Retinal pigment epithelial cell (primary cell): ENCODE measurements at places on chromosomes 2 and 18.

DNA sequence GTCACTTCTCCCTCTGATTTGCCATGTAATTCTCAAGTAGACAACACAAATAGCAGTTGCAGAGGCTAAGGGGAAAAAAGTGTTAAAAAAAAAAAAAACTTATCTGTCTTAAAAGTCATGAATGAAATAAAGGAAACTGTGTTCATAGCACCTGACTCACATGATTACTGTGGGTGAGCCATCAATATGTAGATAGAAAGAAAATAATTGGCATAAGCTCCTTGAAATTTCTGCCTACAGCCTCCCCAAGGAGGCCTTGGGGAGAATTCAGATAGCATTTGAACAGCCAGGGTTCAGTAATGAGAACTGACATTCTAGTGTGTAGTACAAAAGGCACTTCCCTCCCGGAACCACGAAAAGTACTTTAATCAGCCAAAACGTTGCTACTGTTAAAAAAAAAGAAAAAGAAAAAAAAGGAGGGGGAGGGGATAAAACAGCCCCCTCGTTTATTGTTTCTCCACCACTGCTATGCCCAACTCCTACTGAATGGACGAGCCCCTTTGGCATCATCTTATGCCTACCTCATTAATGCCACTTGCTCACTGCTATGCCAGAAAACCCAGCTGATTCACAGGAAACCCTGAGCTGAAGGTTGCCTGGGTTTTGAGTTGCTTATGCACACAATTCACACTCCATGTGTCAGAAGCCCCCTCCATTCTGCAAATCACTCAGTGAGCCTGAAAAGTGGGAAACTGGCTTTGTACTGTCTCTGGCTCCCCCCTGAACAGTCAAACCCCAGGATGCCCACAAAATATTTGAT lies 65.5 kb upstream of the KLF7 start:
- no peak for DNase-seq

- DNase-seq, result no peak
Observed at GRCh38 chr2:230225486-230225885, at the start of gene SP140. Gene SP140 (plus strand): TSS chr2:230225736. CDS start chr2:230225845, 109 bp downstream.

- no peak for DNase-seq
Observed at GRCh38 chr2:237923481-237924163, 43.2 kb upstream of the UBE2F start.

- no peak for DNase-seq
Observed at GRCh38 chr2:60280238-60280637, 273.2 kb downstream of the BCL11A start.

DNA sequence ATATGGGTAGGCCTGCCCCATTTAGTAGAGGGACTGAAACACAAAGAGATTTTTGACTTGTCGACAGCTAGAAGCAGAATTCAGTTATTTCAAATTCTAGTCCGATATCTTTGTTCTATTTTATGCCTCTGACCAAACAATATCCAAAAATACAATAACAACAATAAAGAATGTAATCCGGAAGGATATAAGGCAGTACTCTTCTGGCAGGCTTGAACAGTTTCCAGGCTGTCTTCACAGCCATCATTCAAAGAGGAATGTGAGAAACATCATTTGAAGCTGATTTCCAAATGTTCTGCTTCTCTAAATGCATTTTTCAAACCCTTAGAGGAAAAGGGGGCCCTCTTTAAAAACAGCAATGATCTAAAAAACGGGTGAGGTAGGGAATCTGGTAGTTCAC lies 36.7 kb upstream of the SPTBN1 start:
- DNase-seq, result no peak

DNA sequence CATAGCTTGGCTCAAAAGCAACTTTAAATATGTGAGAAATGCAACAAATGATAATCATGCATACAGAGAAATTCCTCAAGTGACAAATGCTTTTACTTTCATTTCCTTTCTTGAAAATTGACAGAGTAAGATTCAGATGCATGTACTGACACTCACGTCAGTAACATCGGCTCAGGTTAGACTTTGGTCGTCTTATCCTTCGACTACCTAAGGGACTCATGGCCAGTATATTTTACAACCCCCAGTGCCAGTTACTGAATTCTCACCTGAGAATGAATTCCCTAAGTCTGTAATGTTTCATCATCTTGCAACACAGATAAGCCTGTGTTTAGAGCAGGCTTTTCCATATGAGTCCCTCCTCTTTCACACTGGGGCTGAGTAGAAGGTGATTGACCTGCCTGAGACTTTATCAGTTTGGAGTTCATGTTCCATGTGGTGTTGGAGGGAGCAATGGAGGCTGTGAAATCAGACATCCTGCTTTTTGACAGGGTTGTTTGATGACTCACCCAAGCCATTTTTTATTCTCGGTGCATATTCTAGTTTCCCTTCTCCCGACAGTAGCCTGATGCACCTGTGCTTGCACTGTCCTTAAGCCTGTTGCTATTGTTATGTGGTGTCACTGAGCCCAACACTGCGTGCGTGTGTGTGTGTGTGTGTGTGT lies 30.5 kb upstream of the ATP8B1 start:
- DNase-seq, result no peak

DNA sequence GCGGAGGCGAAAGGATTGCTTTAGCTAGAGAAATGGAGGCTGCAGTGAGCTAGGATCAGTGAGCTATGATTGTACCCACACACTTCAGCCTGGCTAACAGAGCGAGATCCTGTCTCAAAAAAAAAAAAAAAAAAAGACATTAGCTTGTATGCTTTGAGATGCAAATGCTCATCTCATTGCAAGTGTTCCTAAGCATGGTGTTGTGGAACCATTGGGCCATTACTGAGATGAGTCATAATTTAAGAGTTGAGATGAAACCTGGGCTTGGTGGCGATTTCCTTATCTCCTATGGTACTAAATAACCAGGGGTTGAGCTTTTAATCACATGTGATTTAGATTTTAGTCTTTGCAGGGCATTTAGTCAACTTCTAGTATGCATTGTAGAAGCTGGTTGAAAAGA lies 2.2 kb downstream of the PLEKHA3 start:
- DNase-seq, result no peak

DNA sequence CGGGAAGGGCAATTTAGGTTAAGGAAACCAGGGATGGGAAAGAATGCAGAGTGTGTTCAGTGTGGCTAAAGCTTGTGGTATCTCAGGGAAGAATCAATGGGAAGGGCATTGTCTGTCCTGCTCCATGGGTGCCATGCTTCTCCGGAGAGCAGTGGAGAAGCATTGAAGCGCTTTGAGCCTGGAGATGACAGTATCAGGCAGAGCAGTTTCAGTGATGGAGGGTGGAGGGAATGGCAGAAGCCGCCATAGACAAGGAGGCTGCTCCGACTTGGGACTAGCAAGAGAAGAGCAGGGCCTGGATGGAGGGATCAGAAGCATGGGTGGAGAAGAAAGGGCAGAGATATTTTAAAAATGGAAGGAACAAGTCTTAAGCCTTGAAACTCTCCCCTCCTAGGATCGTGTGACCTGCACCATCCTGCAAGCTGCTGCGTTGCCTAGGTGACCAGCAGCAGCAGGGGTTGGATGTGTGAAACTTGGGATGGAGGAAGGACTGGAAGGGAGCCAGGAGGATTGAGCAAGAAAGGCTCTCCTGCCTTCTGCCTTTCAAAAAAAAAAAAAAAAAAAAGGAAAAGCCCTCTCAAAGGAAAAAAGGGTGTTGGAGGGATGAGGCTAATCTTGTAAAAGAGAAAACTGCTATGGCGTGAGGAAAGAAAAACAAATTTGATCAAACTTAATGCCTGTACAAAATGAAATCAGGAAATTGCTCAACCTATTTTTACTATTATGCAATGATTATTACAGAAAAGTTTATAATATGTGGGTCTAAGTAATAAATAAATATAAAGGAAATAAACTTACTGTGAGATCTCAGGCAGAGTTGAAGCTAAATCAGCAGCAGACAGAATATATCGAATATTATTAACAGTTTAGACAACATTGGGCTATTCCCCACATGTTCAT lies 493.8 kb upstream of the NRP2 start:
- peak; percentile 68 for DNase-seq

GRCh38 chr2:95377216-95378123 lies 25.0 kb upstream of the FAHD2A start:
- no peak for DNase-seq

GRCh38 chr2:3986063-3986462 lies 282.7 kb downstream of the DCDC2C start:
- no peak for DNase-seq

DNA sequence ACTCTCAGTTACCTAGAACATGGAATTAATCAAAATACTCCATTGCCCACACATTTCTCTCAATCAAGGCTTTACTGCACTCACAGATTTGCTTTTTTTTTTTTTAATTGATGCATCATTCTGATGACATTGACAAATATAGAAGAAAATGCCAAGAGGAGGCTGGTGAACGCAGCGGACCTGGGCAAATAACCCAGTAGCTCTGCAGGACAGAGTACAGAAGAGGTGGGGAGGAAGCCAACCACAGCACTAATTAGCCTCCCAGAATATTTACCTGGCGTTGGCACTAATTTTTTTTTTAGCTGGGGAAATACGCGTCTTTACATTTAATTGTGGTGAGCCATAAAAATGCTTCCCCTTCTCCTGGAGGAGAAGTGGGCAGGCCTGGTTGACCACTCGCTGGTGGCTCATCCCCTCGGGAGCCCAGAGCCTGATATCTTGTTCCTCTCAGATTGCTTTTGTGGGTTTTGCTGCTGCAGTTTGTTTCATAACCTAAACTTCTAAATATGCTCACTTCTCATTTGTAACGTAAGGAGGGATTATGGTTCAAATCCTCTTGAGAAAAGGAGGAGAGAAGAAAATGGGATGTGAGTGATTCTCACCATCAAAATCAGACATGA lies 165.8 kb upstream of the EPB41L3 start:
- no peak for DNase-seq

DNA sequence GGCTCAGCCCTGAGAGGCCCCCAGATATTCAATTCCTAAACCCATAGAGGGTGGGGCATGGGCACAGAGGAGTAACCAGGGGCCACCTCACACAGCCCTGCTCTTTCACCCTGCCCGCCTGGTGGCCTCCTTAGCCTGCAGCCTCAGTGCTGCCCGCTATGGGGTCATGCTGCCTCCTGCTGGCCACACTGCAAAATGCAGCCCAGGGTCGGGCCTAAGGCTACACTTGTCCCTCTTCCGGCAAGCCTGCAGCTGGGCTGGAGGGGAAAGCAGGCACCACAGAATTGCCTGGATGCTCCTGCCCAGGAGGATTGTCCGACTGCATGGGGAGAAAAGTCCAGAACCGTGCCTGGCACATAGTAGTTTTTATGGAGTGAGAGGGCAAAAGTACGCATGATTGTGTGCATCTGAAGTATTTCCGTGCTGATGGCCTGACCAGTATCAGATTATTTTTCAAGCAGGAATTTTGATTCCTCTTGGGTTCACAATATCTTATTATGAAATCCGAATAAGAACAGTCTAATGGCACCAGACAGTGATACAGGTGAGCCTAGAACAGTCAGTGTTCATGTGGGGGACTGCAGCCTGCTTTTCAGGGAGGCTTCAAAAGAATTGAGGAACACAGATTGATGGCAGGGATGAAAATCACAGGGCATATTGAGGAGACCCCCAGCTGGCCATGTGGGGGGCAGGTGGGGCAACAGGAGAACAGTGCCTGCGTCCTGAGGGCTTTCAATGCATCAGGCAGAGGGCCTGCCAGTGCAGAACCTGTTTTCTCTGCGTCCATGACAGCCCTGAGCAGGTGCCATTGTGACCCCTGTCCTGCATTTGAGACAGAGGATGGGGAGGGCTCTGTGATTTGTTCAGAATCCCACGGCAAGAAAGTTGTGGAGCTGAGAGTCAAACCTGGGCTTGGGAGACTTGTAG lies 51.2 kb upstream of the ALPP start:
- DNase-seq, result no peak

- no peak for DNase-seq
Observed at GRCh38 chr2:217703102-217703501, 299.7 kb downstream of the TNS1 start.

GRCh38 chr2:36433311-36434217 lies 78.0 kb downstream of the CRIM1 start:
- DNase-seq, result peak; percentile 38

- no peak for DNase-seq
Observed at GRCh38 chr2:69828938-69829255, 563 bp upstream of the GMCL1 start.

GRCh38 chr2:217186152-217186551 lies 326.3 kb upstream of the TNP1 start:
- no peak for DNase-seq

DNA sequence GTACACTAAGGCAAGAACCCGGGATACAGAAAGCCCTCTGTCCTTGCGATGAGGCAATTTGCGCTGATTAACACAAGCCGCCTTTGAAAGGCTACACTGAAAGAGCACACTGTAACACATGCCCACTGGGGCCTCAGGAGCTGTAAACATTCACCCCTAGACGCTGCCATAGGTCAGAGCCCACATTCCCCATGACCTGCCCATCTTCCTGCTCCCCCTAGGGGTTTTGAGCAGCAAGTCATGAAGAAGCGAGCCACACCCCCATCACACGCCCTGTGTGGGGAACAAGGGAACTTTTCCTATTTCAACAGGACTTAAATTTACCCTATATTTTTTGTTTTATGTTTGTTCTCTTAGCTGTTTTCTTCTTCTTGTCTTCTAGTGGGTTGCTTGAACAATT lies 47.8 kb upstream of the SLC4A10 start:
- DNase-seq, result no peak

- DNase-seq, result no peak
Observed at GRCh38 chr2:16638946-16639345, 26.7 kb downstream of the CYRIA start.

- DNase-seq, result no peak
Observed at GRCh38 chr2:138177693-138178092, 213.4 kb downstream of the HNMT start.
